ENCODE measurements at places on chromosomes 3 and 15.
A peak's percentile ranks its signal among the peaks of the same experiment; 100 is the strongest.

DNA sequence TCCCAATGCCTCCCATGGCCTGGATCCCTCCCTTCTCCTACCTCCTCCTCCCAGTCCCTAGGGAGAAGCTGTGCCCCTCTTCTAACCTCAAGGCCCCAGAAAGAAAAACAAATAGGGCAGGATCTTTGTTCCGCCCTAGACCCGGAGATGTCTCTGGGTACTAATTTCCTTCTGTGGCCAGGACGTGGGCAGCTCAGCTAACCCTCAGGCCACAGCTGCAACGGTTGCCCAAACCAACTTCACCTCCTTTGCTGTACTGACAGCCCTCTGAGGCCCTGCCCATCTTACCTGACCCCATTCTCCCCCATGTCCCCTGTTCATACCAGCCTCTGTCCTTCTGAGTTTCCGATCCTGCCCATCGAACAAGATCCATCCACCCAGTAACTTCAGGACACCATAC, 70.7 kb downstream of the SRGAP3 start:
- DNase-seq: no peak

- DNase-seq: peak; percentile 70
Measured at GRCh38 chr3:170584585-170585007, 1.3 kb downstream of the SLC7A14 start.

DNA sequence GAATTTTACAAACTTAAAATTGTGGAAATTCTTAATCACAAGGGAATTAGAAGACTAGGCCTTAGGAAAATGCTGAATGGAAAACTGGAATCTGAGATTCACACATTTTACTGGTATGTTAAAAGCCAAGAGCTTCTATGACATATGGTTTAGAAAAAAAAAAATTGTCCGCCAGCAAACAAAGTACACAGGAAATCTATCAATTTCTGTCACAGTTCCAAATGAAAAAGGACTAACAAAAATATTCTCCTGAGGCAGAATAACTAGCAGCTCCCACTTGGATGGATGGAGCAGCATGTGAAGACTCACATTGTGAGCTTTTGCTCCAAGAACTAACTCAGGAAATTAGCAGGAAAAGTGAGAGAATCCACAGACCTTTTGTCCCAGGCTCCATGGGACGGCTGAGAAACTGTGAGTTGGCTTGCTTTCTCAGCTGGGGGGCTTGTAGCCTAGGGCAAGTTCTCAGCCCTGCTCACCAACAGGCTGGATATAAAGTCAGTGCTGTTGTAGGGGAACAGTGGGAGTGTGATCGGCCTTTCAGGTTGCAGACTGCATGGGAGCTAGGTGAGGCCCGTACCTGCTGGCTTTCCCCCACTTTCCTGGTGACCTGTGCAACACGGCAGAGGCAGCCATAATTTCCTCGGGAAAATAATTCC, 731.1 kb upstream of the SGO1 start:
- DNase-seq: peak; percentile 30

- DNase-seq: peak; percentile 11
Measured at GRCh38 chr15:60479361-60480110, 594 bp upstream of the ICE2 start.

DNA sequence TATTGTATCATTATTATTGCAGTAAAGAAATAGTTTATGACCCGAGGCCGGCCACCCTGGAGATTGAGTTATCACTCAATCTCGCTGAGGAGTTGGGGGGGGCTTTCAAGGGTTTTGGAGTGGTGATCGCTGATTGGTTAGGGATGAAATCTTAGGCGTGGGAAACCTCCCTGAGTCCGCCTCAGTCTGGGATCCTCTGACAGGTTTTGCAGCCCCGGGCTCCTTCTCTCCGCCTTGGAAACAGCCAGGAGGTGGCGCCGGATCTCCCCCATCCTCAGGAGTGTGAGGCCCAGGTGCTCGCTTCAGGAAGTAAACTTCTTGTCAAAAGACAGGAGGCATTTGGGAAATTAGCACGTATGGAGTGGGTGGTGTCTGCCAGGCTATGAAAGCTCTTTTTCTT, 41.1 kb upstream of the SEC61A1 start:
- no peak for DNase-seq

- DNase-seq: no peak
Measured at GRCh38 chr15:38702178-38702912, 137.7 kb upstream of the RASGRP1 start.

- DNase-seq: no peak
Measured at GRCh38 chr15:68415501-68416157, 16.3 kb downstream of the ITGA11 start.

- DNase-seq: no peak
Measured at GRCh38 chr3:71640331-71640983, 56.9 kb upstream of the FOXP1 start.

- DNase-seq: no peak
Measured at GRCh38 chr15:80562846-80563245, 132.3 kb upstream of the ABHD17C start.

Data from hindlimb muscle (tissue), 1 donor.